ENCODE measurements at places on chromosomes 2 and 18.

DNA sequence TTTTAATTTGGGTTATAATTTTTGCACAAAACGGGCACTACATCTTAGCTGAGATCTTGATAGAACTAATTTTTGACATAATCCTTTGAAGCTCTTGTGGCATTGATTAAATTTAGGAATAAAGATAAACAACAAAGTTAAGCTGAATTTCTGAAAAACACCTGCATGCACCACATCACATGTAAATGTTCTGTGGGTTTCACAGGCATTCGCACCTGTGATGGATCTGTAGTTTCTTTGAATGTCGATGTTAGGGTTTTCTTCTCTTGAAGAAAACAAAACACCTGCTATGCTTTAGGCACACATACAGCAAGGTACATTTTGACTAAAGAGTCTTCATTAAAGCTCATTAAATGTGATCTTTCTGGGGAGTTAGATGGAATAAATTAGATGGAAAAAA is 60.3 kb downstream of the RPIA start:
- DNase-seq = no peak

GRCh38 chr2:165070076-165070475 is 114.8 kb upstream of the SLC38A11 start:
- no peak for DNase-seq

GRCh38 chr18:39205565-39206195 is 1640.1 kb upstream of the CELF4 start:
- DNase-seq = no peak

- no peak for DNase-seq
These were observed 54.8 kb upstream of the DOCK10 start for GRCh38 chr2:225097035-225097434.

DNA sequence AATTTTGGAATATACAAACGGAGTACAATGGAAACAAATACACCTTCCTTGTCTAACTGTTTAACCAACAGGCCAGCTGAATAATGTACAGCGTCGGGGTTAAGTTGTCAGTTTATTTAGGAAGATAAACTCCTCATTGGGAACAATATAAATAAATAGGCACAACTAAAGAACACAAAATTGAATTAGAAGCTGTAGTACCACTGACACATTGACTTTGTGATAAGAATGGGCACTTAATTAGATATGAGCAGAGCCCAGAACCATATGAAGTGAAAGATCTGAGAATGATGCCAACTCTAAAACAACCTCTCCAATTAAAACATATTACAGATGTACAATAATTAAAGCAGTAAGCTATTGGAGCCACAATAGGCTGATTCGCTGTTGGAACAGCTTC is 44.4 kb downstream of the CCDC68 start:
- DNase-seq = no peak

- no peak for DNase-seq
These were observed 1379.1 kb upstream of the CDH2 start for GRCh38 chr18:29556070-29556469.

DNA sequence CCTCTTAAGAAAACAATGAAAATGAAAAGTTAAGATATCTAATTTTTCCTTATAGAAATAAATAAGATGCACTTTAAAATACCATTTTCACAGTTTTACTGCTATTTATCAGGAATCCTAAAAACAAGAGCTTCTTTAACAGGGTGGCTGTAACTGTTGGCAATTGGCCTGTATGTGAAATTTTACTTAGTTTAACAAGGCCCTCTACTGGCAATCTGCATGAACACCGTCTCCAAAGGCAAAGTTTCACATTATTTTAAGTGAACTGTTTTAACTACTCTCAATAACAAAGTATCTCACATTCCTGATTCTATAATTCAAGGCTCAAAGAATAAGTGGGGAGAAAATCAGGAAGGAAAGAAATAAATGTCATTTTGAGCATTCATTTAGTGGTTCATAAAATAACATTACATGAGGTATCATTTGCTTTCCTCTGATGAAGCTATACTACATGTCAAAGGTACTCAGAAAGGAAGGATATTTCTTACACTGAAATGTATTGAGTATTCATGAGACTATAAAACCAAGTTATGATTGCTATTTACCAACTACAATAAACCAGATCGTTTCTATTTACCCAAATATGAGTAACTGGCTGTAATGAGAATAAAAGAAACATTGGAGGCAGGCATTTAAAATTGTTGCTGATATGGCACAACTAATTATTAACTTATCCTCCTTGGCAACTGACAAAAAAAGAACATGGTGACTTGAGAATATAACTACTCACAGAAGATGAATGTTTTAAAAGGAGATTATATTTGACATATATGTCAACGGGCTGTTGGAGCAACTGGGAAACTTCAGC is 7.0 kb downstream of the NCKAP5 start:
- DNase-seq = no peak

- no peak for DNase-seq
These were observed 3.4 kb downstream of the TFPI start for GRCh38 chr2:187550857-187551256.

DNA sequence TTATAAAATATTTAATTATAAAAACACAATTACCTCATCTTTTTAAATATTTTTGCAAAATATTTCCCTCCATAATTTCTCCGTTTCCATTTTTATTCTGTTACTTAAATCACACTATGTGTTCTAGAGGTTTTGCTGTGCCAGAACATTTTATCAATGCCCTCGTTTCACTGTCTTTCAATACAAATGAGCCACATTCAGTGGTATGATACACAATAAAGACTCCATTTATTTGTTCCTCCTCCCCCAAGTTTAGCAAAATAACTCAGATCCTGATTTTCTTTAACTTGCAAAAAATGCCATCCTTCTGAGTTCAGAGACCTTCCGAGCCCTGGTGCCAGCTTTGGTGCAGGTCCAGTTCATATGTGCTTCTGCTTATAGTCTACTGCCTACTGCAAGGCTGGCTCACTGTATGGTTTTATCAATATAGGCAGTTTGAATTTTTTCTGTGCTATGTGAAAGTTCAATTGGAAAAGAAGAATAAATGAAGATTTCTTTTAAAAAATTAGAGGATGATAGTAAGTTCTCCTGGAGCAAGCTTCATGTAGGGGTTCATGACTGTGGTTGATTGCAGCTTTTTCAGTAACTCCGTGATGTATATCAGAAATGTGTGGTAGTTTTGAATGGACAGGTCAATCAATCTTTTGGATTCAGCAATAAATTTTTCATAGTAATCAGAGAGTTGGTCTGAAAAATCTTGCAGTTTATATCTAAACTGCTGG is 42.5 kb downstream of the APOB start:
- DNase-seq = no peak

GRCh38 chr2:147273106-147273505 is 571.7 kb upstream of the ACVR2A start:
- no peak for DNase-seq

- DNase-seq = no peak
These were observed 549.9 kb downstream of the XIRP2 start for GRCh38 chr2:167438206-167438605.

- no peak for DNase-seq
These were observed 152.9 kb upstream of the EPAS1 start for GRCh38 chr2:46144133-46144800.

- no peak for DNase-seq
These were observed 201.1 kb downstream of the AGAP1 start for GRCh38 chr2:235694721-235695601.

GRCh38 chr2:23420840-23421476 is 36.0 kb downstream of the KLHL29 start:
- DNase-seq = peak; percentile 33

- DNase-seq = no peak
These were observed 22.7 kb upstream of the GCG start for GRCh38 chr2:162174746-162175145.

GRCh38 chr2:109339519-109339966 is 210.5 kb downstream of the SH3RF3 start:
- no peak for DNase-seq

DNA sequence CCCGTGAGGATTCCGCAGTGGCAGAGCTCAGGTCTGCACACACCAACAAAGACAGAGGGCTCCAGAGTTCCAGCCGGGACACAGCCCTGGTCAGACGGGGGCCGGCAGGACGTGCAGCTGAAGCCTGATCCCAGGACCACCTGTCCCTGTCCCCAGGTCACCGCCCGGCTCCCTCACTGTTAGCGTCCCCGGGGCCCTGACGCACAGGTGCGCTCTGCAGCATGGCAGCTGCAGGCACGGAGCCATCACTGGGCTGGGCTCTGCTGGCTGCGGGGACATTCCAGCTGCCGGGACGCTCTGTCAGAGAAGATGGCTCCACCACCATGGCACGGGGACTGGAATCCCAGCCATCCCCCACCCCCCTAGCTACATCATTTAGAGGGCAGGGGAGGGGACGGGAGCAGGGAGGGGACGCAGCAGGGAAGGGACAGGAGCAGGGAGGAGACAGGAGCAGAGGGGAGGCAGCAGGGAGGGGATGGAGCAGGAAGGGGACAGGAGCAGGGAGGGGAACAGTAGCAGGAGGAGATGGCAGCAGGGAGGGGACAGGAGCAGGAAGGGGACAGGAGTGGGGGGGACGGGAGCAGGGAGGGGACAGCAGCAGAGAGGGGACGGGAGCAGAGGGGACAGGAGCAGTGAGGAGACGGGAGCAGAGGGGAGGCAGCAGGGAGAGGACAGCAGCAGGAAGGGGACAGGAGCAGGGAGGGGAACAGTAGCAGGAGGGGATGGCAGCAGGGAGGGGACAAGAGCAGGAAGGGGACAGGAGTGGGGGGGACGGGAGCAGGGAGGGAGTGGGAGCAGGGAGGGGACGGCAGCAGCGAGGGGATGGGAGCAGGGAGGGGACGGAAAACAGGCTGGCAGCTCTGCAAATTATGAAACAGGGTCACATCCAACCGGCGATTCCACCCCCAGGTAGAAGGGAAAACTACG is 39.8 kb downstream of the SLC66A2 start:
- peak; percentile 42 for DNase-seq

DNA sequence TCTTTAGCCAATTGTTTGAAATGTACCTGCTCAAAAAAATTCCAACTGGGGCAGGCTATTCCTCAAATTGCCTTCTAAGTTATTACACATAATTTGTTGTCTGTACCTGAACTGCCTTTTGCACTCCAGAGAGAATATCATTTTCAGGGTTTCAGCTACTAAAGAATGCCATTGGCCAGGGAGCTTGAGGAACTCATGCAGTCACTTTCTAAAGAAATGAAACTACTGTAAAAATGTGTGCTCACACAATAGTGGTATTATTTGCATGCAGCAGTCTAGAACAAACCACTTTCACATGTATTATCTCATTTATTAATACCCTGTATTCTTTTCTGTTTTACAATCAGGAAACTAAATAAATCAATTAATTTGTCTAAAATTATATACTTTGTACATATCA is 152.2 kb downstream of the PID1 start:
- DNase-seq = no peak

DNA sequence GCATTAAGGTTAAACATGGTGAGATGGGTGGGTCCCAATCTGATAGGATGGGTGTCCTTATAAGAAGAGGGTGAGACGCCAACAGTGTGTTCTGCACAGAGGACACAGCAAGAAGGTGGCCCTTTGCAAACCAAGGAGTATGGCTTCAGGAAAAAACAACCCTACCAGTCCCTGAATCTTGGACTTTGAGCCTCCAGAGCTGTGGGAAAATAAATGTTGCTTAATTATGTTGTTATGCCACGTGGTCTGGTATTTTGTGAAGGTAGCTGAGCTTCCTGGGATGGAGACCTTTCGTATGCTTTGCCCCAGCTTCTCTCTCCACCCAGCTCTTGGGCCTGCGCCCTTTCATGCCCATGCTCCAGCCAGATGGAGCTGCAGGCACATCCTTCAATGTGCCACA is 114.2 kb upstream of the EPC2 start:
- DNase-seq = no peak

GRCh38 chr18:61891894-61892293 is 913 bp downstream of the RNF152 start:
- no peak for DNase-seq

GRCh38 chr2:6917071-6917760 is at the start of gene RNF144A:
Gene RNF144A (plus strand): TSS chr2:6917412. CDS start chr2:6996927, 79,515 bp downstream.
- peak; percentile 92 for DNase-seq

- DNase-seq = no peak
These were observed 86.0 kb downstream of the NRP2 start for GRCh38 chr2:205768341-205768740.

DNA sequence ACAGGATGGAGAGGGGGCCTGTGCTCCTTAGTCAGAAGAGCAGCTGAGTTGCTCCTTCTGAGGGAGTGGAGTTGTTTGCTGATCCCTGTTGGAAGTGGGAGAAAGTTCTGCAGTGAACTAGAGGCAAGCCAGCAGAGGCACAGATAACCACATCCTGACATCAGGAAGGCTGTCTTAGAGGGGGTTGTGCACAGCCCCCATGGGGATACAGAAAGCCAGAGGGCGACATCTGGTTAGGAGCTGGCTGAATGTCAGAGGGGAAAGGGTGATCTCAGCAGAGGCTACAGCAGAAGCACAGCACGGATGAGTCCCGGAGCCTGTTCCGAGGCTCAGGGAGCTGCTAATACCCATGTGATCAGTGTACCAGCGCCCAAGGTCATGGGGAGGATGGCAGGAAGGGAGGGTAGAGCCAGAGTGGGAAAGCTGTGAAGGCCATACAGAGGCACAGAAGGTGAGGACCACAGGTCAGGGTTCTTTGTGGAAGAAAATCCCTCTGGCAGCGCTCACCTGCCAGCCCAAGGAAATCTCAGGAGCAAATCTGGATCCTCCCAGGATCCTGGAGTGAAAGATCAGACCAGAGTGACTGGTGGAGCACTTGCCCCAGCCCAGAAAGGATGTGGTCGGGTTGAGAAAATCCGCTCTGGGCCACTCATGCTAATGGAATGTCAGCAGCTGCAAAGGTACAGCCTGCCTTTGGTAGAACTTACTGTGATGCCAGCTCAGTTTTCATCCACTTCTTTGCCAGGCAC is 111.8 kb downstream of the STPG4 start:
- no peak for DNase-seq

DNA sequence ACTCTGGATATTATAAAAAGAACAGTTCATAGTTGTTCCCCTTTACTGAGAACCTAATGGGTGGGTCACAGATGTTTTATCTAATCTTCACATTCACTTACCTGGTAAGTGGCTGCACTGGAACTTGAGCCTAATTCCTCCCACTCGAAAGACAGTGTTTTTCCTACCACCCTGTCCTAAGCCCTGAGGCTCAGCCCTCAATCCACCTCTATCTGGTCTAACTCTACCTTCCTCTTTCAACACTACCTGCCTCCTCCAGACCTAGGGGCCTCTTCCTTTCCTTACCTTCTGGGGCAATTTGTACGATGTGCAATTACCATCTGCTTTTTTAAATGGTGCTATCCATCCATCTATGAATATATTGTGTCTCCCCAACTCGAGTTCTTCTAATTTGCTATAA is 9.7 kb upstream of the KIF3C start:
- DNase-seq = no peak

DNA sequence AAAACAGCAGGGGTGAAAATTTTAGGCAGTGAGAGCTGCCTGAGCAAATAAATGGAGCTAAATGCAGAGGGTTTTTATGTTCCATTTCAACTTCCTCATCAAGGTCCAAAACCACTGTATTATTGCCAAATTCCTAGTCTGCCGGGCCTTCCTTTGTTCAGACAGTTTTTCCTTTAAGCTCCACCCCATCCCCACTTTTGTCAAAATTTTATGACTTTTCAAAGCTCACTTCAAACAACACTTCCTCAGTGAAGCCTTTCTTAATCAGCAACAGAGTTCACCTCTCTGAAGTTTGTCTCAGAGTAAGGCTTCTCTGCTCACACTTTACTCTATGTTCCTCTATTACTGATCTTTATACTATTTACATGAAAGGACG is 81.3 kb downstream of the CERKL start:
- no peak for DNase-seq

Data from activated CD8-positive, alpha-beta memory T cell treated with anti-CD3 and anti-CD28 coated beads for 24 hours (primary cell).